ENCODE measurements at places on chromosomes 3 and 15.

DNA sequence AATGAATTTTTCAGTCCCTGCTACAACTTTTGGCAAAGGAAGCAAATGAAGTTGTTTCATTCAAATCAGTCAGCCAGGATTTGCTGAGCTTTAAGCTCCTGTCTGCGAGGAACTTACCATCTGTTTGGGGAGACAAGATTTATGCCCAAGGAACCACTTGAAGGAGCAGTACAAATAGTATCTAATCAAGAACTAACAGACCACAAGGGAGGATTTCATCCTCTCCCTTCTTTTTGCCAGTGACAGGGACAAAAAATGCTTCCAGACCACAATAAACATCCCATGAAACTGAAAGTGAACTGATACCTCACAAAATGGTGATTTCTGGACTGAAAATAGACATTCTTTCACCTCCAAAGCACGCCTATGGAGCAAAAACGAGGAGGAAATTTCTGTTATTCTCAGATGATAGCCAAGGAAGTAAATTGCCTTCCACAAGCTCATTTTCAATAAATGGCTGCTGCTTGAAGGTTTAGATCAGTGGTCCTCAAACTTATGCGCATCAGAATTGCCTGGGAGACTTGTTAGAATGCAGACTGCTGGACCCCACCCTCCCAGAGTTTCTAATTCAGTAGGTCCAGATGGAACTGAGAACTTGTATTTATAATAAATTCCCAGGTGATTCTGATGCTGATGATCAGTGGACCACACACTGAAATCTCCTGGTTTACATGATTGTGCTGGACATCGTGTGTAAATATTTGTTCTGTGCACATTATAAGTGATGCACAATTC is 202.4 kb upstream of the GADL1 start:
- DNase-seq, result no peak

GRCh38 chr3:12490547-12490946 is 6.3 kb downstream of the TSEN2 start:
- no peak for DNase-seq

GRCh38 chr15:78010067-78010466 is 67.4 kb downstream of the TBC1D2B start:
- no peak for DNase-seq

- DNase-seq, result no peak
These were observed 510 bp downstream of the ARL14 start for GRCh38 chr3:160677459-160677881.

DNA sequence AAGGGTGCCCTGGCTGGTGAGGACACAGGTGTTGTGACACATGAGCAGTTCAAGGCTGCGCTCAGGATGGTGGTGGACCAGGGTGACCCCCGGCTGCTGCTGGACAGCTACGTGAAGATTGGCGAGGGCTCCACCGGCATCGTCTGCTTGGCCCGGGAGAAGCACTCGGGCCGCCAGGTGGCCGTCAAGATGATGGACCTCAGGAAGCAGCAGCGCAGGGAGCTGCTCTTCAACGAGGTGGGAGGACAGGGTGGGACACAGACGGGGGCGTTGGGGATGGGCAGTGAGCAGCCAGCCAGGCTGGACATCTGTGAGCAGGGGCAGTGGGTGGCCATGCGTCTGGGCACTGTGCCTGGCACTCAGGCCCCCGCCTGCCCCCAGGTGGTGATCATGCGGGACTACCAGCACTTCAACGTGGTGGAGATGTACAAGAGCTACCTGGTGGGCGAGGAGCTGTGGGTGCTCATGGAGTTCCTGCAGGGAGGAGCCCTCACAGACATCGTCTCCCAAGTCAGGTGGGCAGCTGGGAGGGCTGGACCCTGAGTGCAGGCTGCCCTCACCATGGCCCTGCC is 10.3 kb downstream of the ANKRD63 start:
- no peak for DNase-seq

DNA sequence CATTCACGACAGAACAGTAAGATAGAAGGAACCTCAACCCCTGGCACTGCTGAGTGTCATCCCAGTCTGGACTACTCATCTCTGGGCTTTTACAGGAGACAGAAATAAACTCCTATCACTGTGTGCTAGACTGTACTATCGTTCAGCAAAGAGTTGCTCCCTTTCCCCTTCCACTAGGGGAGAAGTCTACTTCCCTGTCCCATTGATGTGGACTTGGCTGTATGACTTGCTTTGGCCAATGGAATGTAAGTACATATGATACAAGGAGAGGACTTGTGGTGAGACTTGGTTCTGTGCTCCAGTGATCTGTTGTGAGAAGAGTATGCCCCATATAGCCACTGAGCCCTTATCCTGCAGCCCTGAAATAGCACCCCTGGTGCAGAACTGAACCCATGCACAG is 5.3 kb upstream of the KIF7 start:
- no peak for DNase-seq

- DNase-seq, result no peak
These were observed 68.5 kb downstream of the MYO1E start for GRCh38 chr15:59304034-59304795.

GRCh38 chr3:114872588-114872987 is 274.5 kb downstream of the ZBTB20 start:
- DNase-seq, result no peak

- no peak for DNase-seq
These were observed 18.4 kb downstream of the ITGA11 start for GRCh38 chr15:68413363-68414205.

GRCh38 chr3:70861234-70861633 is 548.8 kb upstream of the MDFIC2 start:
- no peak for DNase-seq

GRCh38 chr3:104956620-104957345 is 409.9 kb upstream of the ALCAM start:
- no peak for DNase-seq

DNA sequence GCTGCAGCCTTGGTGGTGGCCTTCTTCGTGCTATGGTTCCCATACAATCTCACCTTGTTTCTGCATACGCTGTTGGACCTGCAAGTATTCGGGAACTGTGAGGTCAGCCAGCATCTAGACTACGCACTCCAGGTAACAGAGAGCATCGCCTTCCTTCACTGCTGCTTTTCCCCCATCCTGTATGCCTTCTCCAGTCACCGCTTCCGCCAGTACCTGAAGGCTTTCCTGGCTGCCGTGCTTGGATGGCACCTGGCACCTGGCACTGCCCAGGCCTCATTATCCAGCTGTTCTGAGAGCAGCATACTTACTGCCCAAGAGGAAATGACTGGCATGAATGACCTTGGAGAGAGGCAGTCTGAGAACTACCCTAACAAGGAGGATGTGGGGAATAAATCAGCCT is 10.4 kb downstream of the CYP8B1 start:
- peak; percentile 3 for DNase-seq

- no peak for DNase-seq
These were observed 25.8 kb downstream of the TMEM43 start for GRCh38 chr3:14150491-14151230.

DNA sequence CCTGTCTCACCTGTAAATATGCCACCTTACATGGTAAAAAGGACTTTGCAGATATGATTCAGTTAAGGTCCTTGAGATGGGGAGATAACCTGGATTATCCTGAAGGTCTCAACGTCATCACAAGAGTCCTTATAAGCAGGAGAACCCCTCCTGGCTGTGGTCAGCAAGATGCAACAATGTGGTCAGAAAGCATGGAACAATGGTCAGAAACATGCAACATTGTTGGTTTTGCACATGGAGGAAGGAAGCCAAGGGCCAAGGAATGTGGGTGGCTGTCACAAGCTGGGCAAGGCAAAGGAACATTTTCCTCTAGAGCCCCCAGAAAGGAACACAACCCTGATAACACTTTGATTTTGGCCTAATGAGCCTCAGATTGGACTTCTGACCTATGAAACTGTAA is 9.4 kb upstream of the SUMF1 start:
- peak; percentile 21 for DNase-seq

- no peak for DNase-seq
These were observed 36.4 kb downstream of the CCDC80 start for GRCh38 chr3:112604536-112604935.

GRCh38 chr15:57950381-57950946 is 115.0 kb downstream of the ALDH1A2 start:
- no peak for DNase-seq

- no peak for DNase-seq
These were observed 100.7 kb upstream of the SLC4A7 start for GRCh38 chr3:27584874-27585273.

DNA sequence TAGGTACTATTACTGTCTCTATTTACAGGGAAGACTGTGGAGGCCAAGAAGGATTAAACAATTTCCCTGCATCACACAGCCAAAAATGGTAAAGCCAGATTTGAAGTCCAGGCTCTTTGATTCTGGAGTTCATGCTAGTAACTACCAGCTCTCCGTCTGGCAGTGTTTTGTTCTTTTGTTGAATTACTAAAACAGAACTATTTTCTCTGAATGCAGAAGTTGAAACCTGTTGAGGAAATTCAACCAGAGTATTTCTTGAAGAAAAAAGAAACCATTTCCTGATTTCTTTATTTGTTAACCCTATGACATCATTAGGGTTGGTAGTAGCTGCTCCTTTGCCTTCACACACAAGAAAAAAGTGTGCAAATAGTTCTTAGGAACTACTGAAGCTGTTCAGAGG is 34.3 kb downstream of the CRTC3 start:
- peak; percentile 60 for DNase-seq

DNA sequence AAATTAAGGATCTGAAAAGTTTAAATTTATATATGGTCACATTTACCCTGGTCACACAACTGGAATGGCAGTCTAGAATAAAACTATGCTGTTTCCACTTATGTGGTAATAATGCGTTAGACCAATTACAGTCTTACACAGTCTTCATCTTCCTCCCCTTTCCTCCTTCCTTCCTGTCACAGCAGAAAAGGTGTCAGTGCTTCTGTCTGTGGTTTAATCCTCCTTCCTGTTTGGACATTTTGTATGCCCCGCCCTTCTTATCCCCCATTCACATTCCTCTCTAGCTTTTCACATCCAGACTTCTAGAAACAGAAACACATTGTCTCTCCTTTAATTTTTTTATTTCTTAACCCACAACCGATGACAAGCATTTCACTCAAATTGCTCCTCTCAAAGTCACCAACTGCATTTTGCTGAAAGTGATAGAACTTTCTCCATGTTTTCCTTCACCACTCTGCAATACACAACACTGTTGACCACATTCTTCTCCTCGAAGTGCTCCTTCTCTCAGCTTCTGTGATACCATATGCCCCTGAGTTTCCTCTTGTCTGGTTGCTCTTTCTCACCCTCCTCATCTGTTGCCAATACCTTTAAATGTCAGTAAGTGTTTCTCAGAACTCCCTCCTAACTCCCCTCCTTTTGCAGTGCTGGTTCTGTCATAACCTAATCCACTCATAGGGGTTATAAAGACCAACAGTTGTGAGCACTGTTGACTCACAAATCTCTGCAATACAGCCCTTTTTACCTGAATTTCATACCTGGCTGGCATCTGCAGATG is 271.6 kb downstream of the UBE2E2 start:
- DNase-seq, result no peak

DNA sequence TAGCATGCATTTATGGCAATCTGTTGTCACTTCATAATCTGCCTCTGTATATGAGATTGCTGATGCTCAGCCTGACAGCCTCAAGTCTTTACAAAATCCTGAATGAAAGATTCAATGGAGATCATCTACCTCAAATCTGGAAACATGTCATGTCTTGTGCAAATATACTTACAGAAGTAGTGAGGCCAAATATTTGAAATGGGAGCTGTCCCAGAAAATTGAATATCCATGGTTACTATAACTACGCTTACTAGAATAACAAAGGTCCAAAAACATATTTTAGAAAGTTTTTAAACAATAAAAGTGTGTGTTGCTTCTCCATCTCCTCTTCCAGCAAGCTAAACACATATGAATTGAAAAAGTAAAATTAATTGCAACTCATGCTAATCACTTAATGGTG is 133.2 kb upstream of the DPH6 start:
- no peak for DNase-seq

GRCh38 chr15:46441294-46442062 is 806.6 kb downstream of the SQOR start:
- DNase-seq, result no peak

- DNase-seq, result no peak
These were observed 235.3 kb upstream of the MME start for GRCh38 chr3:154844863-154845262.

DNA sequence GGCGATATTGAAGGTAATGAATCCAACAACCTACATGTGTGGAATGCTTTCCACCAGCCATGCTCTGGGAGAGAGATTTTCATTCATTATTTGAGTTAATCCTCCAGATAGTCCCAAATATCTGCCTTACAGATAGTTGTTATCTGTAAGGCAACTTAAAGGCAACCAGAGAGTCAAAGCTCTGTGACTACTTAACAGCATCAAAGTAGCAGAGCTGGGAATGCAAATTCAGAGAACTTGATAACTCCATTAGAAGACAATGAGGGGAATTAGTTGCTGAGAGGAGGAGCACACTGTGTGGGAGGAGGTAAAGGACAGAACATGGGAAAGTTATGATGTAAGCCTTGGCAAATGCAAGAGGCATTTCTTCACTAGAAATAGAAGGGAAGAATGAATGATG is 10.5 kb upstream of the CRBN start:
- DNase-seq, result no peak
